H7 (cell line): ENCODE measurements at places on chromosomes 11 and 22. TPM values are rescaled to one million over a fixed set of nuclear protein-coding genes. Genes with fewer than 3 reads are reported as not detected.
A peak's percentile ranks its signal among the peaks of the same experiment; 100 is the strongest.

DNA sequence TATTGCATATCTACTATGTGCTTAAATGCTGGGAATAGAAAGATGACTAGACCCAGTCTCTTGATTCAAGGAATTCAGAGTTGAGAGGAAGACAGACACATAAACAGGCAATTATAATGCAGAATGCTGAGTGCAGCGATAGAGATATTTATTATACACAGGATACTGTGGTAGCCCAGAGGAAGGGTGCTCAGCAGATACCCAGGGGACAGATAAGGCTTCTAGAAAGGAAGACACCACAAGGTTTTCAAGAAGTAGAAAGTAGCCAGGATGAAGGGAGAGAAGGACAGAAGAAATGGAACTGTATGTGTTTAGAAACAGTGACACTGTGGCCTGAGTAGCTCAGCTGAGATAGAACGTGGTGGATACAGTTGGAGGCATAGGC lies 79.4 kb upstream of the NNMT start:
- DNase-seq = no peak

DNA sequence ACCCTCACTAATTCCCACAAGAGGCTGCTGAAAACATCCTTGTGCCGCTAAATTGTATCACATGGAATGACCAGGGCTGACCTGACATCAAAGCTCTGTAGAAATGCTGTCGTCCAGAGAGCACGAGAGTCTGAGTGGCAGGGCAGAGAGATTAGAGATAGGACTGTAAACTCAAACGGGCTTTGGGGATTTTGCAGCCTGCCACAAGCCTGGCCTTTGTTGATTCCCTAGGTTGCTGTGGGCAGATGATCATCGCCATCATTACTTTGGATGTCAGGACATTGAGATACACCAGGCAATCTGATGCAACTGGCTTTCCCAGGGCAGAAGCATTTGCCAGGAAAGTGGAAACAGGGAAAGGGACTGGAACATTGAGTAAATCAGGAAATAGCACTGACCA lies 131.6 kb downstream of the ETS1 start:
- DNase-seq = no peak

DNA sequence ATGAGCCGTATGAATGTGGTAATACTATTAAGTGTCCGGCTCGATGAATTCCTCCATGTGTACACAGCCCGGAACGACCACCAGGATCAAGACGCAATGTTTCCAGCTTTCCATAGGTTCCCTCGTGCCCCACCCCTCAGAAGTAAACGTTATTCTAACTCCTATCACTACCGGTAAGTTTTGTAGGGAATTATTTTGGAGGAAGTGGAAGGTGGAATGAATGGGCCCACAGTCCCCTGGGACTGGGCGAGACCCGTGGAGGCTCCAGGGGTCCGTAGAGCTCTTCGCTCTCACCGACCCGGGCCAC lies 720 bp upstream of the FAR1 start:
- no peak for DNase-seq

DNA sequence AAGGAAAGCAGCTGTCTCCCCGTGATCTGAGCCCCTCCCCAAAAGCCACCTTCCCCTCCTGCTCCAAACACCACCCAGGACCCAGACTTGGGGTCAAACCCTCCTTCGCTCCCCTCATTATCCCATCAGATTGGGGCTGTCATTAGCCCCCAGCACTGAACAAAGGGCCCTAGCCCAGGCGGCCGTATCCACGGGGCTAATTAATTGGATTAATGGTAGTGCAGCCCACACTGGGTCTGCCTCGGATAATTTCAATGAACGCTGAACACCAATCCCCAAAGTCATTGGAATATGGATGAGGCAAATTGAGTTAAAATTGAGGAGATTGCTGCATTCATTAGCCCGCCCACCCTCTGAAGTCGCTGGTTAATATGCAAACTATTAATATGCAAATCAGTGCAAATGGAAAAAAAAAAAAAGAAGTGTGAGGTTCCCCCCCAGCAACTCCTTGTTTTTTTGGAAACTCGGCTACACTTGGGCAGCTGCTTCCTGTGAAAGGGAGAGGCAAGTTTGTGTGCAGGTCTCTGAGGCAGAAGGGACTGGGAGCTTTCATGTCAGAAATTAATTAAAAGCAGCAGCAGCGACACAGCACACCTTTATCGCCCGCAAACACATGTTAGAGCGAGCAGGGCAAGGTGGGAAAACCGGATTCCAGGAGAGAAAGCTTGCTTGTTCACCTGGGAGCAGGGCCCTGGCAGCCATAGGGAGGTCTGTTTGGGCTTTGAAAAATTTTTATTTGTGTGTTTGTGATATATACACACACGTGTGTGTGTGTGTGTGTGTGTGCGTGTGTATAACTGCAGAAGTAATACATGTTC lies 517.8 kb downstream of the MIAT start:
- no peak for DNase-seq

Gene RHOD
- total RNA-seq = 8.7 and 15.7 TPM in 2 replicates

- no peak for DNase-seq
These were observed 229.6 kb upstream of the BLID start for GRCh38 chr11:122345586-122345985.

GRCh38 chr22:37497062-37497599 lies 10.9 kb upstream of the MFNG start:
- no peak for DNase-seq

DNA sequence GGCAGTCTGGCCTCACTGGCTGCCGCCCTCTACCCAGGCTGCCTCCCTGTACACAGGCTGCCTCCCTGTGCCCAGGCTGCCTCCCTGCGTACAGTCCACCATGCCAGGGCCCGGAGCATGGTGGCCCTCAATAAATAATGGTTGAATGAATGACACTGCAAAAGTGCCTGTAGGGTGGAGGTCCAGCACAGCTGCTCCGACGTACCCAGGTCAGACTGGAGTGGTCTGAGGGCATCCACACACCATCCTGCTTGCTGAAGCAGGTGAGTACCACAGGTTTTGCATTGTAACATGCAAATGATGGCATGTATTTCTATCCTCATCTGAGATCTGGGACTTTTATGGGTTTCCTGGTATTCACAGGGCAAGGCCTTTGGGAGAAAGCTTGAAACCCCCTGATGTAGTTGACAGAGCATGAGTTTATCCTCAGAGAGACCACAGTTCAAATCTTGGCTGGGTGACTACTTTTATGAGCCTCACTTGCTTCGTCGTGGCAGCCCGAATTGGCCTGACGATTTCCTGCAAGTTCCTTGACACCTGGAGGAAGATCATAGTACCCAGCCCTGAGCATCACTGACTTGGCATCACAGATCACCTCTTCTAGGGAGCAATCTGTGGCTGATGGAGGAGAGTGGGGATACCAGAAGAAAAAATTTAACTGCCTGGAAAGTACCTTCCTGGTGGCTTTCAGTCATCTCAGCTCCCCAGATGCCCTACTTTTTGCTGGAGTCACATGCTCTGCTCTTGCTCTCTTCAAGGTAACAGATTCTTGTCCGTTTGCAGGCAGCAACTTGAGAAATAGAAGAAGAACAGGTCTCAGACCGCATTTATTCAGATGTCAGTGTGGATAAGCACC lies 16.0 kb upstream of the CYB5R3 start:
- no peak for DNase-seq

Gene OR52D1
- total RNA-seq = not detected in 2 replicates

GRCh38 chr11:106957030-106957482 lies 61.2 kb downstream of the GUCY1A2 start:
- DNase-seq = peak; percentile 10

- no peak for DNase-seq
These were observed 10.5 kb upstream of the ALX4 start for GRCh38 chr11:44320289-44320973.

Gene CSNK2A3
- total RNA-seq = 1.6 and 2.5 TPM in 2 replicates

DNA sequence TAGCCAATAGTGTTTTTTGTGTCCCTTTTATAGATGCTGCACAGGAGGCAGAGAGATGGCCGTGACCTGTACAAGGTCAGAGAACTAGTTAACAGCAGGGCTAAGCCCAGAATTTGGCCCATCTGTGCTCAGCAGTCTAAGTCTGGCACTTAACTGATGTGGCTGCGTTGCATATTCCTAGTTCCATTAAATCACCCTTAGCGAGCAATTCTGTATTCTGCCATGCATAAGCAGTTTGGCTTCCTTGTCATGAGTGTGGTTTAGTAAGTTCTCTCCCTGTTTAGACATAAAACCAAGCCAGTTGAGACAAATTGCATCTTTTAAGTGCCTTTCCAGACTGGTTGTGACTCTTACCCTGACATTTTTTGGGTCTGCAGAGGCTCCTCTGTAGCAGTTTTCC lies 230.6 kb upstream of the TENM4 start:
- no peak for DNase-seq

Gene ACTN3
- 36.9 and 68.8 TPM in 2 replicates for total RNA-seq

DNA sequence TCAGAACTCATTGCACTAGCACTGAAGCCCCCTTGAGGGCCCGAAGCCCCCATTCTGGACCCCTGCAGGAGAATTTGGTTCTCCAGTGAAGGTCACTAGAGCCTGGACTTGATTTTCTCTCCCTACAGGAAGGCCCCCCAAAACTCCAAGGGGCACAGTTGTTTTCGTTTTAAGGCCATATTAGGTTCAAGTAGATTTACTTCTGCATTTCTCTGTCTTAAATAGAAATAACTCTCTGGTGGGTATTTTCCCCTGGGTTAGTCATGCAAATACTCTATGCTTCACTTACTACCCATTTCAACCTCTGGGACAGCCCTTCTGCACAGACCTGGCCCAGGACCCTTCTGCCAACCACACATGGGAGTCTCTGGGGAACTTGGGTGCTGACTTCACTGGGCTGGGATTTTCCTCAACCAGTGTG lies 41.6 kb downstream of the WEE1 start:
- no peak for DNase-seq

Gene JAM3
- total RNA-seq = 34.4 and 40.8 TPM in 2 replicates

DNA sequence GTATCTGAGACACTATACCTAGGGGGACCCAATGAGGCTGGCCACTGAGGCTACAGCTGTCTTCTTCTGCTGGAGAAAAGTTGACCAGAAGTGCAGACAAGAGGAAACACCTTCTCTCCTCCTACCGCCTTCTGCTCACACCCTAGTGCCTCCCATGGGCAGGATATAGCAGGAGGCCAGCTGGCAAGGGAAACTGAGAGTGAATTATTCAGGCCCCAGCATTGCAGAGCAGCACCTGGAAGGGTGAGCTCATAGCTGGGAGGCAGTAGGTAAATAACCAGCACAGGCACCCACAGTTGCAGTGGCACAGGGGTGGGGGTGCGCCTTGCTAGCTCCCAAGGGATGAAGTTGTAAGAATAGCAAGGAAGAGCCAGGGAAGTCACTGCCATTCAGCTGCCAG lies 267.4 kb upstream of the NCAM1 start:
- no peak for DNase-seq

GRCh38 chr11:1053121-1053901 lies 16.8 kb upstream of the MUC6 start:
- DNase-seq = peak; percentile 67

DNA sequence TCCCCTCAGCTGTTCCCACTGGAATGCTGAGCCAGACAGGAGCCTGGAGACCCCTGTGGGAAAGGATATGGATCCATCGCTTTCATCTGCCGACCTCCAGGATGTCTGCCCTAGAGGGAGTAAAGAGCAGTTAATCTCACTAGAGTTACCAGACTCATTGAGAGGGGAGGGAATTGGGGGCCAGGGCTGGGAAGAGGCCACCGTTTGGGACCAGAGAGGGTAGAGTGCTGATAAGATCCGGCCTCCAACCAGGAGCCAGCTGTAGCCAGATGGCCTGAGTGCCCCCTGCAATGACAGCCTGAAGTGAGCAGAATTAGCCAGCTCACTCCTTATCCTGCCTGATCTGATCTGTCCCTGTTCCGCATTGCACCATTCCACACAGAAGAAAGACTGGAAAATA lies 3.7 kb upstream of the APLNR start:
- peak; percentile 71 for DNase-seq

DNA sequence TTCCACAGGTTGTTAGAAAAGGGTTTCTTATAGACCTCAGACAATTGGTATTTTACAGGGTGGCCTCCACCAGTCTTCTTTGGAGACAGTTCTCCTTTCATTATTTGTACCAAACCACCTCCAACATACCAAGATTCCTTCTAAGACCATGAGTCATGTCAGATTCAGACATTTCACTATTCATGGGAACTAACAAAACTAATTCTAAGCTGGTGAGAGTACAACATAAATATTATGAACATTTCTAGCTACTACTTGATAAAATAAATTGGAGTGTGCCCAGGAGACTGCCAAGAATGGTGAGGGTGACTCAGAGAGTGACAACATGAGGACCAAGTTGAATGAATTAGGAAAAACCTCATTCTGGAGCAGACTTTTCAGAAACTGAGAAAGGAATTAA lies 494.6 kb upstream of the LRRC4C start:
- no peak for DNase-seq

GRCh38 chr22:40108396-40108795 lies 69.3 kb upstream of the TNRC6B start:
- DNase-seq = no peak

GRCh38 chr11:93487032-93487483 lies 56.1 kb downstream of the SMCO4 start:
- DNase-seq = no peak

GRCh38 chr22:26174280-26174679 lies 5.0 kb downstream of the SEZ6L start:
- DNase-seq = peak; percentile 66

DNA sequence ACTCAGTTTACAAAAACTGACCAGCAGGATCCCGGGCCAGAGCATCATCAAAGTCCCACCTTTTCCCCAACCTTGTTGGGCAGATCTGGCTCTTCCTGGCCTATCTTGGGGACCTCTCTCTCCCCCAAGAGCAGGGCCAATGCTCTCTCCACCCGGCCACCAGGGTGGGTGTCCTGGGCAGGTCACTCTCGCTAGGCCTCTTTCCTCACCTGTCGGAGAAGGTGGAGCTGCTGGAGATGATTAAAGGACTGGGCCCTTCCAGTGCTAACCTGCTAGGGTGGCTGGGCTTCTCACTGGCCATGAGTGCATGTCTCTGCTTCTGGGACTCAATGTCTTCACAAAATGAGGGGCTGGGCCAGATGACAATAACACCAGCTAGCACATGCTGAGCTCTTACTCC lies 2.9 kb upstream of the CAPN5 start:
- no peak for DNase-seq

GRCh38 chr11:116224154-116224888 lies 548.5 kb downstream of the BUD13 start:
- DNase-seq = peak; percentile 68

GRCh38 chr22:26322179-26322905 lies 106.7 kb upstream of the ASPHD2 start:
- no peak for DNase-seq

Gene TBX10
- 0.07 TPM in 1 of 2 replicates, not detected in the other for total RNA-seq
